Activated CD4-positive, alpha-beta memory T cell treated with anti-CD3 and anti-CD28 coated beads for 36 hours (primary cell): ENCODE measurements at places on chromosomes 4 and X. TPM values are rescaled to one million over a fixed set of nuclear protein-coding genes. Genes with fewer than 3 reads are reported as not detected.

LUZP4 gene
- total RNA-seq: not detected

PRPS1 gene
- 132 TPM for total RNA-seq

GRCh38 chr4:8502836-8503585, 62.4 kb downstream of the TRMT44 start:
- H3K4me1 ChIP-seq: no peaks in the 10 kb centered on the region
- DNase-seq: no peak
- H3K36me3 ChIP-seq: no peaks in the 10 kb centered on the region

- peaks cover 4% of the 10 kb centered on the region for H3K27me3 ChIP-seq
- no peaks in the 10 kb centered on the region for H3K36me3 ChIP-seq
- no peak overlapping the region for H3K27ac ChIP-seq
- no peak for DNase-seq
- H3K4me3 ChIP-seq: no peak overlapping the region
These were observed 17.8 kb downstream of the SCD5 start for GRCh38 chr4:82780752-82781231.

DNA sequence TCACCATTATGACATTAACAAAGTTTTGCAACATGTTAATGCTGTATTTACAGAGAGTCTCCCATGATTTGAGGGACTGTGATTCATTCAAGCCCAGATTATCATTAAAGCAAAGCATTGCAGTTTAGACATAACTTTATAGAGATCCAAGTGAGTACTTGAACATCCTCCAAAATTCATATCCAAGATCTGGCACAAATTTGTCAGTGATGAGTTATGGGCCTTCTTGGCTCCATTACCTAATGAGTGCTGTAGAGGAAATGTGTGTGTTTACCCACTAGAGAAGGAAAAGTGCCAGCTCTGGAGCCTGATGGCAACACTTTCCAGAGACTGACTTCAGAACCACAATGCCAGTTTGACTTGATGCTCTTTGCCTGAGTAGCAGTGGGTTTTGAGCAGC, 432.3 kb downstream of the GALNTL6 start:
- DNase-seq: no peak
- no peaks in the 10 kb centered on the region for H3K4me1 ChIP-seq
- no peak overlapping the region for H3K27ac ChIP-seq
- H3K4me3 ChIP-seq: no peak overlapping the region
- H3K27me3 ChIP-seq: no peaks in the 10 kb centered on the region

GRCh38 chr4:10965196-10965595, 280.6 kb upstream of the CLNK start:
- H3K27me3 ChIP-seq: no peaks in the 10 kb centered on the region
- H3K27ac ChIP-seq: no peak overlapping the region
- DNase-seq: no peak
